ENCODE measurements at places on chromosomes 7 and 10. TPM values are rescaled to one million over a fixed set of nuclear protein-coding genes. Genes with fewer than 3 reads are reported as not detected.

The RNF148 gene
- not detected for total RNA-seq

DNA sequence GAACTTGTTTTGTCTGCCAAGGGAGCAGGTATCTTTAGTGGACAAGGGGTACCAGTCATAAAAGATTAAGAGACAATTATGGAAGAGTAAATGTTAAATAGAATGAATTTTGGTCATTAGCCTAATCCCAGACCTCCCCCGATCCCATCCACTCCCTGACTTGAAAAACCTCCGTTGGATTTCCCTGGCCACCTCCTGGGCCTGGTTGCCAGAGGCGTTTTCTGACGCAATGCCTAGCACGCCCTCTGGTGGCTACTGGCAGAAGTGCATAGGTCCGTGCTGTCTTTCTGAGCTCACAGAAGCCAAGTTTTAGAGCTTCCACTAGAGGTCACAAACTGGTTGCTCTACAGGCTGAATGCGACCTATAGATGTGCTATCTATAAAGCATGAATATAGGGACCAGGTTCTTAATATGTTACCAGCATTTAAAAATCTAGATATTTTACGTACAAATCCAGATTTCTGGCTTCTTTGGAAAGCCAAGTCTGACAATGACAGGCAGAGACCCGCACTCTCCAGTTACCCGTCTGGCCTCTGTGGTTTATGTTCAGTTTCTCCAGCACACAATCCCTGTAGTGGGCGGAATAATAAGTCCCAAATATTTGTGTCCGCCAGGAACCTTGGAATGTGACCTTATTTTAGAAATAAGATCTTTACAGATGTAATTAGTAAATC is 39.8 kb downstream of the SPOCK2 start:
- DNase-seq: peak; percentile 89
- peaks cover 3% of the 10 kb centered on the region for H3K4me1 ChIP-seq
- H3K36me3 ChIP-seq: no peaks in the 10 kb centered on the region
- H3K27ac ChIP-seq: no peak overlapping the region
- no peaks in the 10 kb centered on the region for H3K27me3 ChIP-seq

DNA sequence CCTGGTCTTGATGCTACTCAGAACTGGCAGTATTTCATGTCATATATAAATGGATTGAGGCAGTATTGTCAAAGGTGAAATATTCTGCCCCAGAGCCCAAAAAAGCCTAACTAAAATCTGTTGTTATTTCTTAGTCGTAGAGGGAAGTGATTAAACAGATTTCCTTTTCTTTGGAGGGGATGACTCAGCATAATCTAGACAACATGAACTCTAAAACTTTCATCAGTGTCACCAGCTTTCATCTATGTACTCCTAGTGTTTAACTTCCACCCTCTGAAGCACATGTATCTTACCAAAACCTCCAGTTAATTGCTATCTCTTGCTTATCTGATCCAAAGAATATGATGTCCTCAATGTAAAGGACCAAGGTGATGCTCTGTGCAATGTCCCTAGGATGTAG is 97.1 kb upstream of the ARID5B start:
- peak; percentile 50 for DNase-seq
- H3K27ac ChIP-seq: no peak overlapping the region
- no peak overlapping the region for H3K4me3 ChIP-seq
- H3K4me1 ChIP-seq: peaks cover 10% of the 10 kb centered on the region

- no peak for DNase-seq
- H3K27me3 ChIP-seq: no peaks in the 10 kb centered on the region
- H3K27ac ChIP-seq: no peak overlapping the region
- H3K4me3 ChIP-seq: no peak overlapping the region
- H3K4me1 ChIP-seq: no peaks in the 10 kb centered on the region
These were observed 24.3 kb upstream of the FOXK1 start for GRCh38 chr7:4657640-4658417.

DNA sequence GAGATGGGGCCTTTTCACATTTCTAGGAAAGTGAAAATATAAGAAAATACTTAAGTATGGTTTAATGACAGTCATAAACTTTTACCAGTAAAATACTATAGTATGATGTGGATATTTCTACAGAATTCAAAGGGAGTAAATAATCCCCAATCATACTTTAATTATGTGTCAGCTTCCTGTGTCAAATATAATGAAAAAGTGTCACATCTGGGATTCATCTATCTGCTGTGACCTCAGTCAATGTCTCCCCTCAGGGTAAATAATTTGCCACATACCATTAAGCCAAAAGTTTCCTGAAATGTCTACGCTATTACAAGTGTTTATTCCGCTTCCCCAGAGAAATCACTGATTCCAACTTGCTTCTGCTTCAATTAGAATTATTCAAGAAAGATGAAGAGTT is 110.5 kb downstream of the ITGA8 start:
- no peak overlapping the region for H3K27ac ChIP-seq
- no peaks in the 10 kb centered on the region for H3K27me3 ChIP-seq
- DNase-seq: peak; percentile 48
- H3K4me1 ChIP-seq: peaks cover 30% of the 10 kb centered on the region

DNA sequence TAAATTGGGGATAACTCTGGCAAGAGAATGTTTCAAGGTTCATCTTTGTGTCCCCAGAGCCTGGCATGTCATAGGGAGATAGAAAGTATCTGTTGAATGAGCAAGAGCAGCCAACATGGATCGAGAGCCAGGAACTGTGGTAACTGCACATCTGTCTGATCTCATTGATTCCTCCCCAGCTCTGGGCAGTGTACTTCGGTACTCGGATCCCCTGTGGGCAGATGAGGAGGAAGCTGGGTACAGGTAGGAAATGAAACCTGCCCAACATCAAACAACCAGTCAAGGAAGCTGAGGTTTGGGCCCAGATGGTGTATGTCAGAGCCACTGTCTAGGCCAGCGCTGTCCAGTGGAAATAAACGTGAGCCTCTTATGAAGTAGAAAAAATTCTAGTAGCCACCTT is 76.4 kb downstream of the GRK5 start:
- 0 out of 2 replicates have a peak, but pooled peaks cover 6% of the 10 kb centered on the region for H3K4me1 ChIP-seq
- no peak overlapping the region for H3K4me3 ChIP-seq
- no peak overlapping the region for H3K27ac ChIP-seq
- no peaks in the 10 kb centered on the region for H3K36me3 ChIP-seq

- H3K36me3 ChIP-seq: no peaks in the 10 kb centered on the region
- H3K27ac ChIP-seq: no peak overlapping the region
- no peak for DNase-seq
- no peak overlapping the region for H3K4me3 ChIP-seq
These were observed 41.7 kb downstream of the GTF2IRD1 start for GRCh38 chr7:74495112-74496086.

GRCh38 chr10:102133373-102134195 is 744 bp downstream of the PPRC1 start:
- H3K27me3 ChIP-seq: no peaks in the 10 kb centered on the region
- H3K4me1 ChIP-seq: peaks cover 20% of the 10 kb centered on the region
- peaks cover 7% of the 10 kb centered on the region for H3K36me3 ChIP-seq
- H3K4me3 ChIP-seq: peak overlapping the region; percentile 92

GRCh38 chr7:32385316-32385956 is 104.7 kb downstream of the LSM5 start:
- H3K36me3 ChIP-seq: no peaks in the 10 kb centered on the region
- no peak overlapping the region for H3K4me3 ChIP-seq
- H3K4me1 ChIP-seq: no peaks in the 10 kb centered on the region
- no peak for DNase-seq
- no peaks in the 10 kb centered on the region for H3K27me3 ChIP-seq

DNA sequence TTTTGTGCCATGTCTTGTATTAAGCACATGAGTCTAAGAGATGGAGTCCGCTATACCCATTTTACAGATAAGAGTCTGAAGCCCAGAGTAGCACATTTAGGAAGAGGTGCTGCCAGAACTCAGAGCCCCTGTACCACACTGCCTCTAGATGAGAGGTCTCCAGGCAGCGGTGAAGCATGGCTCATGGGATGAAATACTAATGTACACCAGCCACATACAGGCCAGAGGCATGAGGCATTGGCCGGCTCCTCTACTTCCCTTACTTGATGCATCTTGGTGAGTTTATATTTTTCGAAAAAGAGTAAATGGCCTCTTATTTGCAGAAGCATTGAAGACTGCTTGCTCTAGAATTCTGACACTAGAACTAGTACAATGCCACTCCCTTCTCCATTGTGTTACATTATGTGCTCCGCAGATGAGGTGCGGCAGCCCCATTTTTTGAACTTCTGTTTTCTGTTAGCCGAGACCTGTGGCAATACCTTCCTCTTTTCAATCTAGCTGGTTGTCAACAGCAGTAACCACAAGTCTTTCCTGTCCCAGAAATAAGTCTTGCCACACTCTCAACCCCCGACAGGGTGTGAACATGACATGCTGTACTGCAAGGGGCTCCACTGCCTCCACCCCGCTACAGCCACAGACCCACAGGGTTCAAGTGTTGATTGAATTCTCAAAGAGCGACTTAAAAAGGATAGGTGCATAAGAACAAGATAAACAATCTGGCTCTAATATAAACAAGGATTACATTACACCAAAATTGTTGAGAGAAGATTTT is 145.3 kb downstream of the CELF2 start:
- H3K36me3 ChIP-seq: no peaks in the 10 kb centered on the region
- H3K4me1 ChIP-seq: no peaks in the 10 kb centered on the region
- DNase-seq: no peak
- H3K27me3 ChIP-seq: 0 out of 2 replicates have a peak, but pooled peaks cover 3% of the 10 kb centered on the region
- no peak overlapping the region for H3K27ac ChIP-seq
- no peak overlapping the region for H3K4me3 ChIP-seq

Data from GM23248 (cell line).